ENCODE measurements at places on chromosomes 7 and 10. TPM values are rescaled to one million over a fixed set of nuclear protein-coding genes. Genes with fewer than 3 reads are reported as not detected.

The CALN1 gene
- not detected for polyA plus RNA-seq

The CC2D2B gene
- not detected for polyA plus RNA-seq

The HOGA1 gene
- not detected for polyA plus RNA-seq

The MBL2 gene
- not detected for polyA plus RNA-seq

The TMEM213 gene
- 0.05 TPM for polyA plus RNA-seq

The ARHGEF35 gene
- 1.6 TPM for polyA plus RNA-seq

The COL13A1 gene
- not detected for polyA plus RNA-seq

The ANXA8L1 gene
- polyA plus RNA-seq, result not detected

The ANLN gene
- 0.25 TPM for polyA plus RNA-seq

The TMEM176B gene
- polyA plus RNA-seq, result not detected

The VGF gene
- polyA plus RNA-seq, result not detected

The SPDYE9 gene
- polyA plus RNA-seq, result 0.16 TPM

The SPDYE2 gene
- 0.28 TPM for polyA plus RNA-seq

GRCh38 chr10:22435650-22436049, 90.4 kb downstream of the SPAG6 start:
- DNase-seq, result no peak

DNA sequence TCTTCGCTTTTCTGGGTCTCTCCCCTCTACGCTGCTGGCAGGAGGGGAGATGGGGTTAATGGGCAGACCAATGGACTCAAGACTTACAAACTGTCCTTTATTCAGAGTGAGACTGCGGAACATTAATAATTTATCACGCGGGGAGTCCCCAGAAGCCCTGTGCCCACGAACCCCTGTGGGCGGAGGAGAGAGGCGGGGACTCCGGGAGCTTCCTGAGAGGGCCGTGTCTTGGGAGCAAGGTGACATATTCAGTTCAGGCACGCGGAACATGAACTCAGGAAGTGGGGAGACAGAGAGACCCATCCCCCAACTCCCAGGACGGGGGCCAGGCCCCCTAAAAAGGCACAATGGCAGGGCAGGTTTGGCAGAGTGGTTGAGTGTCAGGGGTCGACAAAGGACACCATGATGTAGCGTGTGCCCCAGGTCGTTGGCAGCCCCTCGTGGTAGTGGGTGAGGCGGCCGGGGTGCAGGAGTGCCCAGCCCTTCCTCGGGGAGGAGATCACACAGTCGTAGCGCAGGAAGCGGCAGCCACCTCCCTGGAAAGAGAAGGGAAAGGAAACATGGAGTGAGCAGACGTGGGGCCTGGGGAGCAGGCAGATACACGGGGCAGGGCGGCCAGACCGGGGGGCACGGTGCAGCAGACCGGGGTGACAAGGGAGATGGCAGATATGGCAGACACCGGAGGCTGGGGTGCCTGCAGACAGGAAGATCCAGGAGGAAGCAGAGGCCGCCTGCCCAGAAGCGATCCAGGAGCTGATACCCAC, 5.2 kb upstream of the MOGAT3 start:
- no peak for DNase-seq

DNA sequence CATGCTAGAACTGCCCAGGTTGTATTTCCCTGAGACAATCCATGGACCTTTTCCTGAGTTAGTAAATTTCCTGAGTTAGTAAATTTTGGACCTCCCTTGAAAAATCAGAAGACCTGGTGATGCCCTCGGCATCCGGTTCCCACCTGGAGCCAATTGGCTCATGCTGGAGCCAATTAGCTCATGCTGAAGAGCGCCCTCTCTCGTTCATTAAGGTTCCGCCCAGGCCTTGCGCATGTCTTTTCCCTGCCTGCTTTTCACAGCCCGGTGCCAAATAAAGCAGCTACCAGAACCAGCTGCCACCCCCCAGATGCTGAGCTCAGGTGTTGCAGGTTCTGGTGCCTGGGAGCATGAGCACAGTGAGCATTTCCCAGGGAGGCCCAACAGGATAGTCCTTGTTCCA, 96.2 kb downstream of the APBB1IP start:
- no peak for DNase-seq

DNA sequence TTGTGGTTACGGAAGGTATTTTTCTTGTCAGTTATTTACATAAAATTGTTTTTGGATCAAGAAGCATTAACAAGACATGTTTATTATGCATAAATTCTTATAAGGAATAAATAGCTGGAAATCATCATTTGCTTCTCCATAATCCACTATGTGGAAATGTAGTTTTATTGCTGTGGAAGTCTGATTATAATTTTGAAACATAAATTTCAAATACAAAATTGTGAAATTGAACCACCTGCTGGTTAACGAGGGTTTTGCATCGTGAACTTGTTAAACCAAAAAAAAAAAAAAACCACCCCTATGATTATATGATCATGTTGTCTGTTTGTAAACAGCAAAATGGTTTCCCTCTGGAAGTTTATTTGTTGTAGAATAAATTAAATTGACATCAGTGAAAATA, 25.9 kb downstream of the ABRAXAS2 start:
- DNase-seq, result no peak

GRCh38 chr10:20157314-20157713, 341.1 kb downstream of the PLXDC2 start:
- no peak for DNase-seq

DNA sequence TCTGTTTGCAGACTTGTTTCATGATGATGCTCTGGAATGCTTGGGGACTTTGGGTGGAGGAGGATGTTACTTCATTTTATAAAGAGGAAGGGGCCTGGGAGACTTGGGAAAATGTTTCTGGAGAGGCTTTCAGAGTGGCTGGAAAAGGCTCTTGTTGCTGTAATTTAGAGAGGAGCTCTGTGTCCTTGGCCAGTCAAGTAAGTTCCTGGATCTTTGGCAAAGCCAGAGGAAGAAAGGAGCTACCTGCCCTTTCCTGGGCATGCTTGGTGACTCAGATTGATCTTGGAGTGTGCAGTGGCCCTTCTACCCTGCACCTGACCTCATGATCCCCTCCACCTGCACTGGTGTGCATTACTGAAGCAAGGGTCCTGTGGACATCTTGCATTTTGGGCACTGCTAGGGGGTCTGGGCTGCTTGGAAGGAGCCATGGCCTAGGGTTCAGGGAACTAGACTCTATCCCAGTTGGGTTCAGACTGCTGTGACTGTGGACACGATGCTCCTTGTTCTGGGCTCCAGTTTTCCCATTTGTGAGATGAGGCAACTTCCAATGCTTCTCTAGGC, 56.1 kb downstream of the ADCYAP1R1 start:
- DNase-seq, result no peak

DNA sequence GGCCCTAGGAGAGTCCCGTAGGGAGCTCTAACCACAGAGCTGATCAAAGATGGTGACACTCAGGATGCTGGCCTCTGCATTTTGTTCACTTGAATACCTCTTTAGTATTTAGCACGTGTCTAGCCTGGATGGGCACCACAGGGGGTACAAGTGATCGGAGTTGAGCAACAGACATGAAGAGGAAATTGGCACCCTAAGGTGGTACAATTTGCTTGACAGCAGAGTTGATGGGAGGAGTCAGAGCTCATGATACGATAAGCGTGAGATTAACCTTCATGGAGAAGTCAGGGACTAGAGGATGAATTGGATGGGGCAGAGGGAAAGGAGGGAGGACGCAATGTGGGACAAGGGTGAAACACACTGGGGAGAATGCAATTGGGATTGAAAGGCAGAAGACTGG, 9.9 kb upstream of the ZNF212 start:
- no peak for DNase-seq

DNA sequence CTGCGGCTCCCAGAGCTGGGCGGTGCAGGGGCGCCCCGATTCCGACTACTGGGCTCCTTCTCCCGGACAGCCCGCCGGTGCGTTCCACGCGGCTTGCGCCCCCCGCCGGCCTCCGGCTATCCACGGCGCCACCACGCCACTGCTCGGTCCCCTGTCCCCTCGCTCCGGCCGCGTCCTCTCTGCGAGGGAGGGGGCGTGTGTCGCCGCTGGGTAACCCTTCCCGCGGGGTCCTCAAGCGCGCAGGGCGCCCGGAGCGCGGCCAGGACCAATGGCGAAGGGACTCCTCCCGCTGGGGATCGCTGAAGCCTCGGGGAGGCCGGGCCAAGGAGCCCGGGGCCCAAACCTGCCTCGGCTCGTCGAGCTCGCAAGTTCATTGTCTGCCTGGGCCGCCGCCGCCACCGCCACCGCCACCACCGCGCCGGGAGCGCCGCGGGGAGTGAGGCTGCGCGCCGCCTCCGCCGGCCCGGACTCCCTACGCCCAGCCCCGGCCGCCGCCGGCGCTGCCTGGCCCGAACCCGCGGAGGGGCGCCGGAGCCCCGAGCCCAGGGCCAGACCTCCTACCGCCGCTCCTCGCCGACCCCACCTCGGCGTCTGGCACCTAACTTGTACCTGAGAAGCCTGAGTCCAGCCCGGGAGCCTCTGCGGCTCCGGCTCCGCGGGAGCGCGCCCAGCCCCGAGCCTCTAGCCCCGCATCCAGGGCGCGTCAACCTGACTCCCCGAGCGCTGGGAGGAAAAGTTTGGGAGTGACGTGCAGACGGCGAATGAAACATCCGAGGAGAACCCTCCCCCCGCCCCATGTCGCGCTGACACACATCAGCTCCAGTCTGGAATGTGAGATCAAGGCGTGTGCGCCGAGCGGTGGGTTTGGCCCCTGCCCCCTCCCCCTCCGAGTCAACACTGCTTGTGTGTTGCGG, at the start of gene CHST15:
Gene CHST15, minus strand, starts transcription at position 739 of the 914 bp plus-strand sequence. CDS start 47,386 bp downstream, outside the sequence.
- no peak for DNase-seq

DNA sequence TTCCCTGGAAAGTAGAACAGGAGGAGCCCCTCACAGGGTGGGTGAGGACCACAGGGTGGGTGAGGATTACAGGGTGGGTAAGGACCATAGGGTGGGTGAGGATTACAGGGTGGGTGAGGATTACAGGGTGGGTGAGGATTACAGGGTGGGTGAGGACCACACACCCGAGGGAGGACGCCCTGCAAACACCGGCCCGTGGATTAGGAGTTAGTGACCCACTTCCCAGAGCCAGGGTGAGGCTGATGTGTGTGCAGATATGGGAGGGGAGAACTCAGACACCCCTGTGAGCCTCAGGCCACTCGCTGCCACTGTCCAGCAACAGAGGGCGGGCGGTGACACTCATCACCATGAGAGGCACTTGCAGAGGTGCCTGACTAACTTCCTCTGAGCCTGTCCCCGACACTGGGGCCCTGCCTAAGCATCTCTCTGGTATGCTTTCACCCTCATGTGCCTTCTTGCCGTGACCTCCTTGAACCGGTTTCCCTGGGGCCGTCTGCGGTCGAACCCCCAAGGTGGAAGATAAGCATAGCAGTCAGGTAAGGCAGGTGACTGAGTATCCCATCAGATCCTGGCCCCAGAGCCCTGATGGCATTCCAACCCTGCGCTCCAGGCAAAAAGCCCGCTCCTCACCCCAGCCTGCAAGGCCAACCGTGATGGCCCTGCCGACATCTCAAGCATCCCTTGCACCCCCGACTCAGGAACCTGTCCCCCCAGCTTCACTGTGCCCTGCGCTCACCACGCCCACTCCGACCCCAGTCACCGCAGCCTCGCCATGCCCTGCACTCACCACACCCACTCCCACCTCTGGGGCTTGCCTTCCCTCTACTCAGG, 74.1 kb downstream of the FAM53B start:
- no peak for DNase-seq

DNA sequence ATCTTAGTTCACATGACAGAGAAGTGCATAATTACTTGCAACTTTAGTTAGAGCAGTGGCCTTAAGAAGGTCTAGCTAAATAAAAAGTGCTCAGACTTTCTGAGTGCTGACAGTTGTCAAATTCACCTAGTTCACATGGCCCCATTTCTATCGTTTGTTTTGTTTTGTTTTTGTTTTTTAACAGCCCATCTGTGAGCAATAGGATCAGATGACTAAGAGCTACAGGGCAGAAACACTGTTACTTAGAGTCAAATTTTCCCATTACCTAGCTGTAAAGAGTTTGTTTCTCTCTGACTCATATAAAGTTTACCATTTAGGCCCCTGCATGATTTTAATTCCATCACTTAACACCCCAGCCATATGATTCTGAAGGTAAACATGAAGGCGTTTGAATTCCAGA, 18.8 kb downstream of the CAV1 start:
- no peak for DNase-seq

GRCh38 chr10:14008740-14009080, 322.0 kb downstream of the FRMD4A start:
- DNase-seq, result no peak

- no peak for DNase-seq
These were observed 105.7 kb downstream of the NEURL1 start for GRCh38 chr10:103599211-103599610.

GRCh38 chr10:32982911-32983909, 25.2 kb upstream of the ITGB1 start:
- peak; percentile 25 for DNase-seq

DNA sequence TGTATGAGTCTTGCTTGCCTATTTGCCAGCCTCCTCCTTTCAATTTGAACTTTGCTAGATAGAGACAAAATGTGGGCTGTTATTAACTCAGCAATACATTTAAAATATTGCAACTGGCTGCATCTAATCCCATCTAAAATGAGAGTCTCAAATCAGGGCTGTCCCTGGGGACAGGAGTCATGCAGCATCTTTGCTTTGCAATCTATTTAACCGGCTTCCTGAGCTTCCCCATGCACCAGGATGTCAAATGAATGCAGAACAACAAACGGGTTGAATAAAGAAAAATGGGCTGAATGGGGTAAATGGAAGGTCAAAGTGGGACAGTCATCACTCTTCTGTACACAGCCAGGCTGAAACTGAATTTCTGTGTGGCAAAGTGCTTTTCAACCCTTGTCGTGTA, 89.2 kb downstream of the AOAH start:
- no peak for DNase-seq

DNA sequence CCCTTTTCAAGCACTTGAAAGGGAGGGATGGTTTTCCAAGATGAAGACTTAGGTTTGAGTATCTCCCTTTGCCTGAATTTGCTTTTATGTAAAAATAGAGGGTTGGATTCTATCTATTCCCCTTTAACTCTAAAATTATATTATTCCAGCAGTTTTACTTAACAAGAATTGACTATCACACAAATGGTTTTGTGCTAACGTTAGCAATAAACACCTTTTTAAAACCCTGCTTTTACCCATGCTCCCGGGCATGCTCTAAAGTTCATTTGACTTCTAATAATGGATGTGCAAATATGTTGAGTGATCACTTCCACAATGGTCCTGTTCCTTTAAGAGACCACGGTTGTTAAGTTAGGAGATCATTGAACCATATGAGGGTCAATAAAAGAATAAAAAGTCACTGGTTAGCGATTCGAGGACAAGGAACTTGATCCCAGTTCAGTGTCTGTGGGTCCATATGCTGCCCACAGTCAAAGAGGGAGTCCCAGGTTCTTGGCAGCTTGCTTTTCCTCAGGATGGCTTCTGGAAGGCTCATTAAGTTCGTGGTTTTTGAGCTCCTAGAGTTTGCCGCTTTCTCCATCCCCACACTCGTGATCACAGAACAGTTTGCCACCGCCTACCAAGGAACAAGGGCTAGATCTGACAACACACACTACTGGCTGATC, at the start of gene TMEM236:
Gene TMEM236, plus strand, starts transcription at position 421 of the 665 bp plus-strand sequence. Its CDS starts 95 bp downstream, at position 516.
- no peak for DNase-seq

Data from CD8-positive, alpha-beta memory T cell (primary cell).